Stimulated activated CD4-positive, alpha-beta T cell treated with anti-CD3 and anti-CD28 coated beads, Interleukin-1b, Interleukin-23, amount 100 ng/mL, for 24 hours (primary cell): ENCODE measurements at places on chromosomes 6 and 20.

DNA sequence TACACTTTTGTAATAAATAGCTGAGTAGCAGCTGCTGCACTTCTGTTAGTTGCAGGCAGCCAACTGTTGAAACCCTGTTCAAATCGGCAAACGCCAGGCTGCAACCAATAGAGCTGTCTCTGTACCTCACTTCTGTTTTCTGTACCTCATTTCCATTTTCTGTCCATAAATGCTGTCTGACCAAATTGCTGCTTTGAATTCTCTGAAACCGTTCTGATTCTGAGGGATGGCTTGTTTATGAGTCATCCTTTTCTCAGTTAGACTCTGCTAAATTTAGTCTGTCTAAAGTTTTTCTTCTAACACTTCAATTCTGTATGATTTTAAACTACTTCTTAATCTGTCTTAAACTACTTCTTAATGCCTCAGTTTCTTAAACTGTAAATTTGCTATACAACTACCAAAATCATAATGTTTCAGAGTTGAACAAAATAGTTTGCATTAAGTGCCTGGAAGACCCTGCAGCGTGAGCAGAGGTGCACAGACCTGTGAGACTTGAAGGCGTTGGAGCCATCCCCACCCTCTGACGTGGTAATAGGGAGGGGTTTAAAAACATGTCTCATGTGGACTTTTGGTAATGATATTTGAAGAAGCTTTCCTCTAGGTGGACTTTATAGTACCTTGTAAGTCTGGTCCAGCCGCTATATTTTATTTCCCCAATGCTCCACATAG, 9.6 kb downstream of the BTNL2 start:
- no peak for DNase-seq

DNA sequence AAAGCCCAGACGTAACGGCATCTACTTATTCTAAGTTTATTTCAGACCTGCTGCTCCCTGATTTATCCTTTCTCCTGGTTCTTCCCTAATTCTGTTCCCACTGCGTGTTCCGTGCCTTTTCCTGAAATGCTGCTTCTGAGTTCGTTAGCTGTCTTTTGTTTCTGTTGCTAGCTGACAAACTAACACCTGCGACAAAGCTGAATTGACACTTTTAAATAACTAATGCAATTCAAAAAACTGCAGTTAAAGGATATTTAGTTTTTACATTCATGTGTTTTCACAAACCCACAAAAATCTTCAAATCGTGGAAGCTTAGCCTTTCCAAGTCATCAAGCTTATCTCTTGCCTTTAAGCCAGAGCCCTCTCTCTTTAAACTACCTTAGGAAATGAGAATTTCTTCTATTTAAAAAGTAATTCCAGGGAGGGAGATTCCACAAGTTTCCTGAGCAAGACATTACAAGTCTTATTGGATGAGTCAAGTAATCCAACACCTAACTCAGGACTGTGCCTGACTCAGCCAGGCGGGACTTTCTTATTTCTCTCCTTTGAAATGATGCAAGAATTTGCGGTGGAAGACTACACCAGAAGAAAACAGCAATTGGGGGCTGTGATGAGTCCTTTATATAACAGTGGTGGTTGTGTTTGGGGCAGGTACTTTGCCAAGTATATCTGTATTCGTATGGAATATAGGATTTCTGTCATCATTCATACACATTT, 6.3 kb downstream of the ADTRP start:
- no peak for DNase-seq

DNA sequence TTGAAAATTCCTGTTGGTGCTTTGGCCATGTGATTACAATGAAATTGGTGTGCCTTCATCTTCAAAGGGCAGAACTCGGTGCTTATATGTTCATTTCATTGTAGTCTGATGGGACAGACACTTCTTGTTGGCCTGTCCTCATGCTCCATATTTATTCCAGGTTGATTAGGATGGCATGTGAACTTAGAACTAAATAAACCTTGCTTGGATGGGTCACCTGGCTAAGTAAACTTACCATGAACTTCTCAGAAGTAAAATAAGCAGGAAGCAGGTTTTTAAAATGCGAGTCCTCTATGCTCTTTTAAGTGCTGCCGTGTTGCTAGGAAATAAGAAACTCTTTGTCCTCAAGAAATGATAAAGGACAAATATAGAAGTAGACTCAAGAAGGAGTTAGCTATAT, 26.7 kb downstream of the ZDHHC14 start:
- no peak for DNase-seq

DNA sequence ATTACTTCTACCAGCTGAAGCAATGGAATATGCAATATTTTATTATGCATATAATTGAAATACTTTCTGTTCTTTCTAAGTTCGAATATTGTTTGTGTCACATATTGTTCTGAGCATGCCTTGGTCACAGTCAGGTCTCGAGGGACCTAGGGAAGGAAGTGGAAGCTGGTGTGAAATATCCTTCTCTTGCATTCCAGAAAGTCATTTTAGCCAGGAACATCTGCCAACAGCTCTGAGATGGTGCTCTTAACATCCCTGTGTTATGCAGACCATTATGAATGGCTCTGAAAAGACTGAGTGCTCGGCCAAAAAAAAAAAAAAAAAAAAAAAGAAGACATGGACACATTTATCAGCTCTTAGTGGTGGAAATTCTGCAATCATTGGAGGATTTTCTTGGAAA, 132.7 kb upstream of the JAG1 start:
- DNase-seq: no peak

- DNase-seq: no peak
Observed at GRCh38 chr6:134060491-134061106, 8.2 kb upstream of the SLC2A12 start.

- peak; percentile 1 for DNase-seq
Observed at GRCh38 chr6:114747995-114748625, 405.3 kb upstream of the HS3ST5 start.

- DNase-seq: no peak
Observed at GRCh38 chr6:130118236-130118635, 99.9 kb downstream of the L3MBTL3 start.

GRCh38 chr6:13466304-13467215, 20.8 kb downstream of the GFOD1 start:
- DNase-seq: peak; percentile 48

- DNase-seq: no peak
Observed at GRCh38 chr6:165010556-165011535, 298.6 kb downstream of the C6orf118 start.
